Stimulated activated CD8-positive, alpha-beta memory T cell treated with anti-CD3 and anti-CD28 coated beads, Interleukin-7, amount 100 ng/mL, for 24 hours (primary cell): ENCODE measurements at places on chromosomes 3 and 15.

- no peak for DNase-seq
Observed at GRCh38 chr3:34011171-34012101, 213.0 kb downstream of the PDCD6IP start.

DNA sequence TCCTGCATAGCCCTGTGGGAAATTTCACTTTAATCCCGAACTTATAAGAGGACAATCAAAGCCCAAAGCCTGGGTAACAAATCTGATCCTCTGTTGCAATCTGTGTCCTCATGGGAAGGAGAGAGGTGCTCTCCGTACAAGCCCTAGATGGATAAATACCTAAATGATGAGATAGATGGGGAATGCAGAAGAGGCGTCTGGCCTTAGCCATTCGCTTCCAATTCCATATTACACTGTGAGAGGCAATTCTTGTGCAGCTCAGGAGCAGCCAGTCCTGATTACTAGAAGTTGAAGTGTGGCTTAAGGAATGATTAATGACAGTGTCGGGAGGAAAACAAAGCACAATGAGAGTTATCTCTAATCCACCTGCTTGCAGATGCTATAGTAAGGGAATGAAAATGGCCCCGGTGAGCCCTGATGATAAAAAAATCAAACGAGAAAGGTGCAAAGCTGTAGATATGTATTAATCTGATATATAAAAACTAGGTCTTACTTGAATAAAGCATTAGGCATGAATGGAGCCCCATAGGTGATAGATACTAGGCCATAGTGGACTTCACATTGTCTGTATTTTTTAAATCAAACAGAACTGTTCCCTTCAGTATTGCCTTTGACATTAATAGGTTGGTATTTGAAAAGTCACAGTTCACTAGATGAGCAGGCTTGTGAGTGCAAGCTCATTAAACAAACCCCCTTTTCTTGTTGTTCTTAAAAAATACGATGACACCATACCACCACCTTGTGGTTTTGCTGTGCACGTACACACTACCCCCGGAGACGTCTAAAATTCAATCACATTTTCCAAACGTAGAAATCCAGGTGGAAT is 54.2 kb upstream of the TMCO5A start:
- DNase-seq: no peak

DNA sequence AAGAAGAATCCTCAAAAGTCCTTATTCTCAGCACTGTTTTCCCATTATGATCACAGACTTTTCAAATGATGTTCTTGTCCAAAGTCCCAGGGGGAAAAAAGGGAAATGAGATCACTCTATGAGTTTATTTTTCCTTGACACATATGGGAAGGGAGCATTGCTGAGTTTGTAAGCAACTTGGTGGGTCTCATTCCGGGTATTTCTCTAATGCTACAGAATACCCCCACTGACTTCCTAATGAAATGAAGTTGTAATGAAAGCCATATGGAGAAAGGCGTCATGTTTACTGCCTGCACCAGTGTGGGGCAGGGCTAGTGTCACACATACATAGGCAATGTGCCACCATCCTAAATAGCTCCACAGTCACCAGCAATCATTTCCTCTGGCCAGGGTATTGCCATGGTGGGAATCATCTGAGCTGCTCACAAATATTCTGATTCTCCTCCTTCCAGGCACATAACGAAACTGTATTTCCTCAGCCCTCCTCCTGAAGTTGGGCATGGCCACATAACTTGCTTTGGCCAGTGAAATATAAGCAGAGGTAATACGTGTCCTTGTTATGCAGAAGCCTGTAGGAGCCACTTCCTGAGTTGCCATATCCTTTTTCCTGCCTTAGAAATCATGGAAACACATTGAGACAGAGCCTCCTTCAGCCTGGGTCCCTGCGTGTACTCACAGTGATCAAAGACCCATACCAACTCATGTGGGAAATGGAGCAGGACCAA is 41.0 kb upstream of the C15orf61 start:
- no peak for DNase-seq

DNA sequence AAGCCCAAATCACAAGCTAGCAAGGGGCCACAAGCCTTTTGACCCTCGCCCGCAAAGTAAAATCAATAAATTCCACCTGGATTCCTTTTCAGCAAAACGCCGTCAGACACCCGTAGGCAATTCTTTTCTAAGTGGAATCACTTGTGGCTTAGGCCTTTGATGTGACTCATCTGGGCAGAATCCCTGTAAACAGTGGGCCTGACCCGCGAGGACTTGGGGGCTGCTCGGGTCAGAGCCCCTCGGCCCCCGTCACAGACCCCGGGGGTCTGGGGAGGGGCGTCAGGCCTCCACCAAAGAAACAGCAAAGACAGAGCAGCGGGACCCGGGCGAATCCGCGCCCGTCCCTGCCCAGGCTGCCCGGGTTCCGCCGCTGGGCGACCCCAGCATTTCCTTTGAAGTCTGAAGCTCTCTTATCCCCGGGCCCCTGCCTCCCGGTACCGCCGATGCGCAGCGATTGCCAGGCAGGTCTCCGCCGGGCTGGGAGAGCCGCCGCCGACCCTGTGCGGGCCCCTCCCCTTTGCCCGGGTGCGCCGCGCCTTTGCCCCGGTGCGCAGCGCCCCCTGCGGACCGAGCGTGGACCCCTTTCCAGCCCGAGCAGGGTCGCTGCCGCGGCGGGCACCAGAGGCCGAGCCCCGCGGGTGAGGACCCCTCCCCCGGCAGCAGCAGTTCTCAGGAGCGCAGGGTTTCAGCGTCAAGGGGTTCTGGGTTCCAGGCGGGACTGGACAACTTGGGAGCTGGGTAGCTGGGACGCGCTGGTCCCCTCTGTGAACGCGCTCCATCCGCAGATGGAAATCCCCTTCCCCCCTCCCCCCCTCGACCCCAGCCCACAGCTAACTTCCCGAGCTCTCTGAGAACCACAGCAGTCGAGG is 178.3 kb downstream of the UACA start:
- DNase-seq: peak; percentile 16

DNA sequence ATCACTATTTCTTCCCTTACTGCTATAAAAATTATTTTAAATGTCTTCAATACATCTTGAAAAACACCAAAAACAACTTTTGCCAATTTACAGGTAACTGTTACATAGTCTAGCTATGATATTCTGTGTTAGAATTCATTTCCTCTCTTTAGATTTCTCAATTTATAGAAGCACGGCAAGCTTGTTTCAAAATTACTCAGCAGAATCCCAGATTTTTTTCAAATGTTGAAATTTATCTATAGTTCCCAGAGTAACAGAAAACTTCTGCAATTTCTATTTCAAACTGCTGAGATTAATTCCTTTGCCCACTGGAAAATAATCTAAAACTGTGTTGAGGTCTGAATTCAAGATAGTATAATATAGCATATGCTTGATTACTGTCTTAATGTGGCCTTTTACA is 41.2 kb downstream of the CCPG1 start:
- no peak for DNase-seq

DNA sequence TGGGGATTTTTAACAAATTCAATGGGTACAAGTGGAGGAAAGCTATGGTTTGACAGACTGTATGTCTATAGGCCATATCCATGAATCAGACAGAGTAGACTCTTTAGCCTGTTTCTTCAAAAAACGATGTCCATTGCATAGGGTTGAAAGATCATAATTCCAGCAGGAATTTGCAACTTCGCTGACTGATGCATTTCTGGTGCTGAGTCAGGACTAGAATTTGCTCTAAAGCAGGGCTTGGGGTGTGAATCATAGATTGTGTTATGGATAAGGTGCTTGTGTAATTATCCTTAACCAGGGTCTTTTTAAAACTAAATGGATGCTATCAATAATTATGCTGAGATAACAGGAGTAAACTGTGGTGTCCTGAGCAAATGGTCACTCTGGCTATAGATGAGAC is 200.4 kb upstream of the TBC1D5 start:
- no peak for DNase-seq

GRCh38 chr3:140950144-140950543 is 8.5 kb downstream of the SLC25A36 start:
- DNase-seq: no peak

GRCh38 chr15:70493787-70494516 is 269.4 kb downstream of the UACA start:
- DNase-seq: no peak
